Transverse colon (tissue), 4 donors: ENCODE measurements at places on chromosomes 6 and 20.

GRCh38 chr6:136751522-136751956, 40.7 kb downstream of the MAP3K5 start:
- peak; percentile 31 for DNase-seq

GRCh38 chr20:60138256-60139220, 180.3 kb downstream of the CDH26 start:
- DNase-seq = peak; percentile 48

- no peak for DNase-seq
Measured at GRCh38 chr20:3367089-3367488, 40.4 kb downstream of the DNAAF9 start.

- no peak for DNase-seq
Measured at GRCh38 chr6:56025795-56026194, 150.4 kb upstream of the BMP5 start.

- no peak for DNase-seq
Measured at GRCh38 chr6:100768816-100769351, 112.2 kb downstream of the ASCC3 start.

GRCh38 chr6:80767808-80768207, 661.3 kb downstream of the BCKDHB start:
- no peak for DNase-seq

- DNase-seq = no peak
Measured at GRCh38 chr20:60749804-60750602, 502.1 kb upstream of the CDH4 start.
